Activated CD4-positive, alpha-beta T cell treated with anti-CD3 and anti-CD28 coated beads for 1 hour (primary cell): ENCODE measurements at places on chromosomes 16 and 17.

DNA sequence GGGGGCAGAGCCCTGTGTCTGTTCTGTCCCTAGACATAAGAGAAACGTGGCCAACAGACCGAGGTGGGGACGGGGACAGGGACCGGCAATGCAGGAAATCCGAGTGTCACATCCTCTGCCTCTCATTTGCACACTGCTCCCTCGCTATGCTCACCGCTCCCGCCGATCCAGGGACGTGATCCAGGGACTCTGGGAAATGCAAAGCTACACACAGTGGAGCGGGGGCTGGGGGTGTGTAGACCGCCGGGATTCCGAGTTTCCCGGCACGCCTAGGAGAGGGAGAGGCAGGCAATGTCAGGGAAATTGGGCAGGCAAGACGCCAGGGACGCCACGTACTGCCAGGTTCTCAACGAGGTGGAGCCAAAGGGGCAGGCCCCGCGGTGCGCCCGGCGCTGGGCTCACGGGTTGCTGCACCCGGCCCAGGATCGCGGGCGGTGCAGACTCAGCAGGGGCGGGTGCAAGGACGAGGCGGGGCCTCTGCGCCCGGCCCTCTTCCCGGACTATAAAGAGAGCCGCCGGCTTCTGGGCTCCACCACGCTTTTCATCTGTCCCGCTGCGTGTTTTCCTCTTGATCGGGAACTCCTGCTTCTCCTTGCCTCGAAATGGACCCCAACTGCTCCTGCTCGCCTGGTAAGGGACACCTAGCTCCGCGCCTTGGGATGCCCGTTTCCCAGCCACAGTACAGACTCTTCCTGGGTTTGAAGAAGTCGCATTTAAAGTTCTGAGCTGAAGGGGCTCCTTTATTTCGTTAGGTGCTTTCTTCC is at the start of gene MT1X:
MT1X (plus strand) TSS at position 532 of the 764 bp plus-strand sequence; CDS start at position 603, 71 bp downstream.
- DNase-seq: peak; percentile 85

DNA sequence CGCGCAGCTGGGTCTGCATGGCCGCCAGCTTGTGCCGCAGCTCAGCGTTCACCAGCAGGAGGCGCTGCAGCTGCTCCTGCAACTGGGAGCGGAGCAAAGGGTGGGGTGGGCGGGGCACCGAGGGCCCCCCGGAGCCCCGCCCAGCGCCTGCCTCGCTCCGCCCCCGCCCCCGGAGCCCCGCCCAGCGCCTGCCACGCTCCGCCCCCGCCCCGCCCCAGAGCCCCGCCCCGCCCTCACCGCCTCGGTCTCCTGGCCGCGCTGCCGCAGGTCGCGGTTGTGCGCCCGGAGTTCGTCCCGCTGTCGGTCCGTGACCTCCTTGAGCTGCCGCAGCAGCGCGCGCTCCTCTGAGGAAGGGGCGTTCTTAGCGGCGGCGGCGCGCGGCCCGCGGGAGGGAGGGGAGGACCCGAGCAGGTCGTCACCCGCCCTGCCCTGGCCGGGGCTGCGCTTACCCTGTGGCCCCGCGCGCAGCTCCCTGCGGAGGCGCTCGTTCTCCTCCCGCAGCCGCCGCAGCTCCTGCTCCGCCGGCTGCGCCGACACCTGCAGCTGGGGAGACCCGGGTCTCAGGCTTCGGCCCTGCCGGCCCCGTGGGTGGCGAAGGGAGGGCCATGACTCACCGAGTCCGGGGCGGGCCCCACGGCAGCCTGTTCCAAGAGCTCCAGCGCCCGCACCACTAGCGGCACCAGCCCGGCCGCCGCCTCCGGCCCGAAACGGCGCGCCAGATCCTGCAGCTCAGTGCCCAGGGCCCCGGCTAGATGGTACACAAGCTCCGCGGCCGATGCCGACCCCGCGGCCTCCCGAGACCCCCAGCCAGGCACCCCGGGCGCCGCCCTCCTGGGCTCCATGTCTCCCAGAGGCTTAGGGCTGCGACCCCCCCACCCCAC is 463 bp downstream of the RILP start:
- DNase-seq: peak; percentile 92

DNA sequence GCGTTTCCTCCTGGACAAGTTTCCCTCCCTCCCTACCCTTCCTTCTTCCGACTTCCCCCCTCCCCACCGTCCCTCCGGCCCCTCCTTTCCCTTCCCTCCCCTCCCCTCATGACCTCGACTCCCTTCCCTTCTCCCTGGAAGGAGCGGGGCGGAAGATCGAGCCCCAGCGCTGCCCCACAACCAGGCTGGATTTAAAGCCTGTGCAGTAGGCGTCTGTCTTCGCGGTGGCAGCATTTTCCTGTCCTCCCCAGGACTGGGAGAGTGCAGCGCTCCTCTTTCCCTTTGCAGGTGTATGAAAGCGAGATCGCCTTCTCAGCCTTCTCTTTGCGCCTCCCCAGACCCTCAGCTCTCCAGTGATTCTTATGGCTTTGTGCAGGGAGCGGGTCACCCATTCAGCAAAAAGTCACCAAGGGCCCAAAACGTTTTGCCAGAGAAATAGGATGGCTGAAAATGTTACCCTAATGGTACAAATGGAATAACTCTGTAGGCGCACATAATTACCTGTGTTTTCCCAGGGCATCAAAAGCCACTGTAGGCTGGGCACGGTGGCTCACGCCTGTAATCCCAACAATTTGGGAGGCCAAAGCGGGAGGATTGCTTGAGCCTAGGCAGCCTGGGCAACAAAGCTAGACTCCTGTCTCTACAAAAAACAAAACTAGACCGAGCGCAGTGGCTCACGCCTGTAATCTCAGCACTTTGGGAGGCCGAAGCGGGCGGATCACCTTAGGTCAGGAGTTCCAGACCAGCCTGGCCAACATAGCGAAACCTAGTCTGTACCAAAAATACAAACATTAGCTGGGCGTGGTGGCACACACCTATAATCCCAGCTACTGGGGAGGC is 40.8 kb downstream of the SLFN12L start:
- no peak for DNase-seq

DNA sequence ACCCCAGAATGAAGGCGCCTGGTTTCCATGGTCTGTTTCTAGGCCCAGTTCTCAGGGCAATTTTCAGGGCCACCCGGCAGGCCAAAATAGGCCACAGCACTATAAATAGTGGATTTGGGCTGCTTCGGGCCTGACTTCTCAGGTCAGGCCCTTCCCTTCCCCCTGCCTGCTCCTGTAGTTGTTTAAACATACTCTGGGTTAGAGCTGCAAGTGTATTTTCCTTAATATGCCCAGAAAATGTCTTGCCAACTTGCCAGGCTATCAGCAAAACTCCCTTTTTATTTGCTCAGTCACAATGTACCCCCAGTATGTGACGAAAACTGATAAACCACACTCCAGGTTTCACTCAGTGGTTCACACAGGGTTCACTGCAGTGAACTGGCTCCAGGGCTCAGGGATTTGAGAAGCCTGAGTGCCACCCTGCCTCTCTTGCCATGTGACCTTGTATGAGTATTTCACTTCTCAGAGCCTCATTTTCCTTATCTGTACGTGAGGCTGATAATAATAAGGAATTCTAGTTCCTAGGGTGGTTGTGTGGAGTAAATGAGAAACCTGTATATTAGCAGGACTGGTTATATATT is 76.5 kb downstream of the GPRC5B start:
- DNase-seq: no peak

GRCh38 chr17:42403150-42403549 is 14.9 kb upstream of the STAT3 start:
- peak; percentile 26 for DNase-seq

DNA sequence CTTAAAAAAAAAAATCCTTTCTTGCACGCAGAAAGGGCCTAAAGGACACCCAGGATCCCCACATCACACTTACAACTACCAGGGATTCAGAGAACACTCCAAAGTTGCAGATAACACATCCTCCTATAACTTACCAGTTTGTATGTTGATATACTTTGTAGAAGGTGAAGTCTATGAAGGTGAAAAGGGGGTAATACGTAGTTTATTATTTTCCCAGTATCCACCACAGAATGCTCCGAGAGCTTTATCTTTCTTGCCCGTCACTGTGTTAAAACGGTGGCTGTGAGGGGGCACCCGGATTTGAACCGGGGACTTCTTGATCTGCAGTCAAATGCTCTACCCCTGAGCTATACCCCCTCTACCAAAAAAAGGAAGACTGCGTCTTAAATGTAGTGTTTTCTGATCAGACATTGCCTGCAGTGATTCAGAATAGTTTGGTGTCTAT is 7.9 kb upstream of the RPL23 start:
- no peak for DNase-seq

DNA sequence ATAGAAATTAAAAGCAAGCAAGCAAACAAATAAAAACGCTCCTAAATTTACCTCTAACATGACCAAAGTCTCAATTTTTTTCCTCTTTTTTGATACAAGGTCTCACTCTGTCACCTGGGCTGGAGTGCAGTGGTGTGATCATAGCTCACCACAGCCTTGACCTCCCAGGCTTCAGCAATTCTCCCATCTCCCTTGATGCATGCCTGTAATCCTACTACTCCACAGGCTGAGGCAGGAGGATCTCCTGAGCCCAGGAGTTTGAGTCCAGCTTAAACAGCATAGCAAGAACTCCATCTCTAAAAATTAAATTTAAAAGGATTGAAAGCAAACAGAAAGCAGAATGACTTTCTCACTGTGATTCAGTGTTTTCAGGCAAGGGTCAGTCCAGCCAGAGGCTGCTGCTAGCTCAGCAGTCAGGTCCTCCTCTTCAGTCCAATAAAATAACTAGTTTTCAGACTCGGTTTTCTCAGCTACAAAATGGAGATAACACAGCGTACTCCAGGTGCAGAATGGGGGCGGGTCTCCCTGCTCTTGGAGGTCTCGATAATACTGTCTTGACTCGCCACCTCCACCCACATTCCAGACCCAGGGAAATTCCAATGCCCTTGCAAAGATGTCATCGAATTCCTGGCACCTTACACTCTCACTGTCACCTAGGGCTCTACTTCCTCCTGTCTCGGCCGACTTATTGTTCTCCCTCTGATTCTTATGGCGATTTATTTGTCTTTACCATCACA is 20.7 kb upstream of the MRTFB start:
- DNase-seq: no peak

- DNase-seq: no peak
These were observed 6.0 kb downstream of the CENPN start for GRCh38 chr16:81012974-81013373.

- DNase-seq: no peak
These were observed 162.0 kb downstream of the NTN1 start for GRCh38 chr17:9183306-9183705.

DNA sequence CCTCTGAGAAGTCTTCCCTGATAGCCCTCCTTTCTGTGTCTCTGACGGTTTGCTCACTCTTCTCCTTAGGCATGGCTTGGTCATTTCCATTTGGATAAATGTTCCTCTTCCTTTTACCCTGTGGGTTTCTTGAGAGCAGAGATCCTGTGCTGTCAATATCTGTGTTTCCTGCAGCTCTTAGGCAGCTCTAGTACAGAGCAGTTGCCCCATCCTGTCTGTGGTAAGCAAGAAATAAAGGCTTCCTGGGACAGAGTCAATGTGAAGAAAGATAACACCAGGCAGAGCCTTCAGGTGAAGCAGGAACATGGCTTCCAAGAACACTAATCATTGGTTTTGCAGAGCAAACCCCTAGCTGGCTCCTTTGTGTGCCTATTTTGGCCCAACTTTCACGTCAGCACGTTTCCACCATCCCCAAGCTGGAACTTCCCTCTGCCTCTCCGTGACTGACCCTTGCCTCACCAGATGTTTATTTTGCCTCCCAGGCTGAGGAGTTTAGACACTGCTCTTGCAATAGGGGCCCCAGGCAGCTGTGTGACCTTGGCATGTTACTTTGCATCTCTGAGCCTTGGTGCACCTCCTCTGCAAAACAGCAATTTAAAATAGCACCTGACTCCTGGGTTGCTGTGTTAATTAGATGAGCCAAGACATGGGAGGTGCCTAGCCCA is 49.6 kb upstream of the SIAH1 start:
- DNase-seq: no peak
